ENCODE measurements at places on chromosomes 13 and 19.
A peak's percentile ranks its signal among the peaks of the same experiment; 100 is the strongest.

DNA sequence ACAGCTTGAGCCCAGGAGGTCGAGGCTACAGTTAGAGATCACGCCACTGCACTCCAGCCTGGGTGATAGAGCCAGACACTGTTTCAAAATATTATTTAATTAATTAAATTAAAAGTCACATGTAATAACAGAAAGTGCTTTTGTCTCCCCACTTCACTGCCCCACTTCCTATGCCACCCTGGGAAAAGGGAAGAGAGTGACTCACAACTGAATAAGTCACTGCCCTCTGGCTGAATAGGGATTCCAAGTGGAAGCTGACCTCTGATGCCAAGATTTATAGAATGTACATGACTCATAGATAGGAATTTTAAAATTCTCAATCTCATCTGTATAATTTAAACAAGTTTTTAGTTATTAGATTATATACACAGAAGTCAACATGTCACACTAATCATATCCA is 22.2 kb upstream of the ERVV-1 start:
- peak; percentile 79 for DNase-seq

- DNase-seq, result no peak
Measured at GRCh38 chr13:28540612-28541011, 45.7 kb upstream of the FLT1 start.

GRCh38 chr13:49356223-49356622 is 87.6 kb downstream of the CAB39L start:
- peak; percentile 80 for DNase-seq

DNA sequence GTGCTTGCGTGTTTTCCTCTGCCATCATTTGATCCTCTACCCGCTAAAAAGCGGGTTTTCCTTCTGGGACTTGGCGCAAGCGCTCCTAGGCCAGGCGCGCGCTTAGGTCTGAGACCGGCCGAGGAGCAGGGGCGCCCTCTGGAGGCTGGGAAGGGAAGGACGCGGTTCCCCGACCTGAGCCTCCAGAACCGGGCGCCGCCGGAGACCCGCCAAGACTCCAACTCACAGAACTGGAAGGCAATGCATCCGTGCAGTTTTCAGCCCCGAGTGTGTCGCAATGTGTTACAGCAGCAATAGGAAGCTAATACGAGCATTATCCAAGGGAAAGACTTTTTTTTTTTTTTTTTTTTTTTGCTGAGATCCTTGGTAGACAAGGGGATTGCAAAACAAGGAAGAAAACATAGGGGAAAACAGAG is 190.9 kb downstream of the COL4A1 start:
- no peak for DNase-seq

- DNase-seq, result no peak
Measured at GRCh38 chr13:37123337-37123736, 17.9 kb upstream of the CSNK1A1L start.

DNA sequence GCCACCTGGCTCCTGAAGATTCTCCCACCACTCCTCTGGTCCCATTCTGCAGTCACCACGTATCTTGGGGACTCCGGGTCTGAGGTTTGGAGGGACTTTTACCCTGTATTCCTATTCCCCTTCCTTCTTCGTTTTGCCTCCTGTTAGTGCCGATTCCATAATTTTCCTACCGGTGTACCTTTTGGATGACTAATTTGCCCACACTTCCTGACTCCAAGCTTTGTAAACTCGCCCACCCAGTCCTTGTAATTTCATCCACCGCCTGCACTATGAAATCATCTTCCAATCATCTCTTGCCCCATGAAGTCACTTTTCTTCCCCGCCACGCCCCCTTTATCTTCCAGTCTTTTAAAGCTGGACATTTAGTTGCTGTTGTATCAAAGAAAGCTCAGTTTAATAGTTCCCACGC is 572 bp downstream of the UCHL3 start:
- peak; percentile 59 for DNase-seq

GRCh38 chr19:1699386-1699785 is 47.0 kb upstream of the TCF3 start:
- no peak for DNase-seq

DNA sequence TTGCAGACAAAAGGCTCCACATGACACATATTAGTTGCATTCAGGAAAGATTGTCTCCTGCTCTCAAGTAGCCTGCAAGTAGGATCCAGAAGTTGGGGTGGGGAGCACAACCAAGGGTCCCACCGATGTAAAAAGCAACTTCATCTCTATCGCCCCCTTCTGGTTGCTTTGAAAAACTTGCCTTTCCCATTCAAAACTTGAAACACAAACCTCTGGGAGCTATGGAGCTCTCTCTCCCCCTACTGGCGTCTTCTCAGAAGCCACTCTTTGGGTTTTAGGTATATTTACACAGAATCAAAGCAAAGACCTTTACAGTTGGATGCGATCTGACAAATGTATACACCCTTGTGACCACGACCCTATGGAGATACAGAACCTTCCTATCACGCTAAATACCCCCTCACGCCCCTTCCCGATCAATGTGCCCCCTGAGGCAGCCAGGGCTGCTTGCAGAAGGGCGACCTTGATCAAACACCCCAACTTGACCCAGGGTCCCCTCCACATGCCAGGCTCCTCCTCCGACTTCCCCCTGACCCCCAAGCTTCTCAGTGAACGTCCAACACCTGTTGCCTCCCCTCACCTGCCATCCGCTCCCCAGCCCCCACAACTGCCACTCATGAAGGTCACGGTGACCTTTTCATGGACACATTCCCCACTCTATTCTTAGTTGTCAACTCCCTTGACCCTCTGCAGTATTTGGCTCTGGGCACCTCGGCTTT is 10.1 kb downstream of the NOSIP start:
- peak; percentile 68 for DNase-seq

GRCh38 chr13:45713721-45714120 is 11.6 kb downstream of the CBY2 start:
- no peak for DNase-seq

GRCh38 chr19:36436531-36436930 is 18.1 kb upstream of the ZFP82 start:
- no peak for DNase-seq

DNA sequence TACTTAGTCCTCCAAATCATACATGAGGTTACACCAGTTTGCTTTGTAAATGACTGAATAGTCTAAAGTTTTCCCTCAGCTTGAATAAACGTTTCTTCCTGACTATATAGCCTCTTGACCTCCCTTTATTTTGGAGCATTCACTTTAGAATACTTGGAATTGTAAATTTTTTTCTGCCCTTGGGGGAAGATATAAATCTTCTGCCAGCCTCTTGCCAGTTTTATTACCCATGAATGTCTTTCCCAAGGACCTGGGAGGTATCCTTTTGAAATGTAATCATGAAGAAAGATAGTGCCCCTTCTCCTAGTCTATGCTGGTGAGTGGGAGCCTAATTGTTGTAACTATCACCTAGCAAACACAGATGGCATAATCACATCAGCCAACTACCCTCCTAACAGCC is 2033.9 kb upstream of the PCDH20 start:
- DNase-seq, result no peak

DNA sequence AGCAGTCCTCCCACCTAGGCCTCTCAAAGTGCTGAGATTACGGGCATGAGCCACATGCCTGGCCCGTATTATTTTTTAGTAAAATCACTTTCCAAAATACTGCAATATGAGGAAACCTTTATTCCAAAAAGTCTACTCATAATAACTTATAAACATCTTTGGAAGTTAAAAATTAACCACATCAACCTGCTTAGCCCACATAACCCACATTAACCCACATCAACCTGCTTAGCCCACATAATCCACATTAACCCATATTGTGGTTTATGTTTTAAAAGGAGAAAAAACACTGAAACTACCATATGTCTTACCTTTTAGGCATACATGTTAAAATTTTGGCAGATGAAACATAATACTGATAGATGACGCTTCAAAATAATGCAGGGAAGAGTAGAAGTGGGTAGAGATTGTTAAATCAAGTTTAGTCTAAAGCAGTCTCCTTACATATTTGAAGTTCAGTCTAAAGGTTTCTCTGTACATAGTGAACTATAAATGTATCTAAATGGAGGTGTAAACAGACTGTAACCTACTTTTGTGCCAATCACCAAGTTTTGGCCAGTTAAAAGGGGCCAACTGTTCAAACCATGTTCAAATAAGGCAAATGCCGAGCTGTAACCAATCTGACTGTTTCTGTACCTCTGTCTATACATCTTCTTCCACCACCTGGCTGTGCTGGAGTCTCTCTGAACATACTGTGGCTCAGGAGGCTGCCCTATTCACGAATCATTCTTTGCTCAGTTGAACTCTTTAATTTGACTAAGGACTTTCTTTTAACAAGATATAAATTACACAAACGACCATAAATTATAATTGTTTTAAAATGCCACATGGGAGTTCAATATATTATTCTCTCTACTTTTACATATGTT is 14.5 kb downstream of the KPNA3 start:
- DNase-seq, result no peak

DNA sequence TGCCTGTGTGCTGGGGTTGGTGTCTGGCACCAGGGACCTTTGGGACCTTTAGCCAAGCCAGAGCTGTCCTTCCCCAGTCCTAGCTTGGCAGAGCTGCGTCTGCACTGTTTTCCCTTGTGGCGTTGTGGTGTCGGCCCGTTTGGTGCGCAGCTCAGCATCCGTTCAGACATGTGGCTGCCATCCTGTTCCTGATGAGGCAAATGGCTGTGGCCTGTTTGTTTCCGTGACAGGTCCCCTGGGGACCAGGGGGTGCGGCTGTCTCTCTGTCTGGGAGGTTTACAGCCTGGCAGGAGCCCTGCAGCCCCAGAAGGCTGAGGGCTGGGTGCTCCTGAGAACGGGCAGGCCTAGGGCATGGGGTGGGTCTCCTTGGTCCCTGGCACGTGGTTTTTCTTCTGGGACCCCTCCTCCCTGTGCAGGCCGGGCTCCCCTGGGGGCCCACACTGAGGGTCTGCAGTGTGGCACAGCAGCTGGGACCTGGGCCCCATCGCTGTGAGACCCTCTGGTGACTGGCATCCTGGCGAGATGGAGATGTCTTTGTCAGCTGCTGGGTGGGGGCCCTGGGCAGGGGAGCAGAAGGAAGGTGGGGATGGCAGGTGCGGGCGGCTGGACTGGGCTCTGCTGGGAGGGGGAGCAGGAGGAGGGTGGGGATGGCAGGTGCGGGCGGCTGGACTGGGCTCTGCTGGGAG is 4.0 kb downstream of the SPPL2B start:
- DNase-seq, result no peak

DNA sequence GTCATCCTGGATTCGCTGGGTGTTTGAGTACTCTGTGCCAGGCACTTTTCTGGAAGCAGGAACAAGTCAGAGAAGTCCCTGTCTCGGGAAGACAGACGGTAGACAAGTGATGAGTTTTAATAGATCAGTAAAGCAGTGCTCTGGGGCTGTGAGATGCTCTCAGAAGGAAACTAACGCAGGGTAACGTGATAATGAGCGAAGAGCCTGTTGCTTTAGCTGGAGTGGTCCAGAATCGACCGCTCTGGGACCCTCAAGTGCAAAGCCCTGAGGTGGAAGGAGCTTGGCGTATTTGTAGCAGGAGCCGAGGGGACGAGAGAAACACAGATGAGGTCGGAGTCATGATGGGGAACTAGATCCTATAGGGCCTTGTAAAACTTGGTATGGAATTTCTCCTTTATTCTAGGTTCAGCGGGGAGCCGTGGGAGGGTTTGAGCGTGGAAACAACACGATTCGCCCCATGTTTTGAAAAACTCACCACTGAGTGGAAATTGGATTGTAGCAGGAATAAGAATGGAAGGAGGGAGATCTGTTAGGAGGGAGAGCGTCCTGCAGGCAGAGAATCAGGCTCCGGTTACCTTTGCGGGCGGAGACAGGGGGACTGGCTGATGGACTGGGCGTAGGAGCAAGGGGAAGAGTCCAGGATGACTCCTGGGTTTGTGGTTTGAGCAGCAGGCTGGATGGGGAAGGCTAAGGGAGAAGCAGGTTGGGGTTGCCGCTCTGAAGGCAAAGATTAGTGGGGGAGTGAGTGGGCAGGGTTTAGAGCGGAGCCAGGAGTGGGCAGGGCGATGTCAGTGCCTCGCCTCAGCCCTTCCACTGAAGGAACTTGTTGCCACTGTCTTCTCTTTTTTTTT is 763 bp downstream of the POLD1 start:
- DNase-seq, result peak; percentile 34

DNA sequence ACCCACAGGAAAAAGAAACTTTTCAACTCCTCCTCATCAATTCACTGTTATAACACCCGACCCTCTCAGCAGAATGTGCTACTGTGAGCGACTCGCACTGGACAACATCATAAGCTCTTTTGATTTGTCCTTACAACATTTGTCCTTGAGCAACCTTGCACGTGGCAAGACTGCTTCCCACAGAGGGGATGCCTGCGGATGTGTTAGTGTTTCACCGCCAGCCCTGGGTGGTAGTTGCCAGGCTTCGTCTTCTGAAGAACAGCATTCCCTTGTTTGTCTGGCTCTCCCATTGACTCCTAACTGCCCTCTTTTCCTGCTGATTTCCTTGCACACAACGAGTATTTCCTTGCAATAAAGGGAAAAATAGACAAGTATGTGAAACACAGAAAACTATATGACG is 111.4 kb upstream of the SLC7A1 start:
- DNase-seq, result no peak

- peak; percentile 23 for DNase-seq
Measured at GRCh38 chr13:101747039-101747438, 294.6 kb downstream of the ITGBL1 start.

DNA sequence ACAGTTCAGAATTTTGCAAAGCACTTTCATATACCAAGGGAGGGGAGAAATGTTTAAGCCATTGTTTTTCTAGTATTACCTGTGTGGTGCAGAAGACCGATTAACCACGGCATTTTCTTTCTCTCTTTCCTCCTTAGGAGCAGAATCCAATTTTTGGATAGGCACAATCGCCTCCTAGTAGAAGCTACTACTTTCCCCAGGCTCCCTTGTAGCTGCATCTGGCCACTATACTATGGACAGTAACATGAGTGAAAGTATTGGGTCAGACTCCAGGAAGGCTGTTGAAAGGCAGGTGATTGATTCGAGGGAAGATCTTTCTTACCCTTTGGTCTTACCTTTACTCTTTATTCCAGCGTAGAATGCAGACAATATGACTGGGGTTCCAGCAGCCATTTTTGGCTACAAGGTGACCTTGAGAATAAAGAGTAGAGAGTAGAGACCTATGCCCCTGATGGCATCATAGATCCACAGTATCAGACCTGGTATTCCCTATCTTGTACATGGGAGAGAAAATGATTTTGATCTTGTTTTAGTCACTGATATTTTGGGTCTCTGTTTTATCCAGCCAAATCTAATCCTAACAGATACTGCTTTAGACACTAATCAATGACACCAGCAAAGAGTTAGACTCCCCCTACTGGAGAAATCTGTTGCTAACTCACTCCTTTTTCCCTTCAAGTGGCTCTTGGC is 77.0 kb downstream of the LRRC63 start:
- DNase-seq, result peak; percentile 9

- no peak for DNase-seq
Measured at GRCh38 chr13:40665126-40666044, 1.1 kb downstream of the FOXO1 start.

DNA sequence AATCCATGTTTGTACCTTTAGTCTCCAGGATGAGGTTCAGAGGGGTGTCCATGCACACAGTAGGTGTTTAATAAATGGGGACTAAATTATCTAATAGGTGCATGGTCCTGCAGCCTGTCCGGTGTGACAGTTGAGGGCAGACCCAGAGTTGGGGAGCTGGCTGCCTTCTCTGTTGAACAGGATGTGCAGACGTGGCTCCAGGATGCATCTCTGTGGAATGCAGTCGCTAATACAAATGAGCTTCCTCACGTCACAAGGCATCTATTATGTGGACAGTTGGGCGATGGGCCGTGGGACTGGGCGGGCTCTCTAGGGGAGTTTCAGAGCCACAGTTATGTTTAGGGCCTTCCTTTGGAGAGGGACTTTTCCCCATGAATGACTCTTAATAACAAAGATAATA is 71.0 kb downstream of the SIPA1L3 start:
- DNase-seq, result peak; percentile 80
